ENCODE measurements at places on chromosomes 5 and 9. TPM values are rescaled to one million over a fixed set of nuclear protein-coding genes. Genes with fewer than 3 reads are reported as not detected.
A peak's percentile ranks its signal among the peaks of the same experiment; 100 is the strongest.

PRKACG gene
- total RNA-seq = not detected

SVEP1 gene
- total RNA-seq = 62.6 TPM

DNA sequence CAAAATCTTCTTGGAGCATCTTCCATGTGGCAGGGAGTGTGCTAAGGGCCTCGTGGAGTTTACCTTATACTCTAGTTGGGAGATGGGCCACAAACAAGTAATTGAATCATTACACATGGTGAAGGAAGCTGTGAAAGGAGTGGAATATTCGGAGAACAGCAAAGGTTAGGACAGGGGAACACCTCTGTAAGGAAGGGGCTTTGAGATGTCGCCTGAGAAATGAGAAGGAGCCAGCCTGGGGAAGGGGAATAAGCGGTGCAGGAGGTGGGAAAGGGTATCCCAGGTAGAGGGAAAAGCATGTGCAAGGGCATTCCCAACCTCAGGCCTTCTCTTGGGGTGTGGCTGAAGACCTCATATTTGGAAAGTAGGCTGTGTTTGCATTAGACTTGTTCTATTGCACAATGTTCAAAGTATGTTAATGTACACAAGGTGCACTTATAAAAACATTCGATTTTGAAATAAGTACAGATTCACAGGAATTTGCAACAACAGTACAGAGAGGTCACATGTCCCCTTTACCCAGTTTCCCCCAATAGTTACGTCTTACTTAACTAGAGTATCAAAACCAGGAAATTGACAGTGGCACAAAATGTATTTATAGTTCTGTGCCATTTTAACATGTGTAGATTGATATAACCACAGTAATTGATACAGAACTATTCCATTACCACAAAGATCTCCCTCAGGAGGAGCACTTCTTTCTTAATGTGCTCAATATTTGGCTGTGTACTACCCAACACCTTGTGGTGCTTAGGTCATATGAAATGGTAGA lies 2.4 kb upstream of the STOM start:
- DNase-seq = no peak

DNA sequence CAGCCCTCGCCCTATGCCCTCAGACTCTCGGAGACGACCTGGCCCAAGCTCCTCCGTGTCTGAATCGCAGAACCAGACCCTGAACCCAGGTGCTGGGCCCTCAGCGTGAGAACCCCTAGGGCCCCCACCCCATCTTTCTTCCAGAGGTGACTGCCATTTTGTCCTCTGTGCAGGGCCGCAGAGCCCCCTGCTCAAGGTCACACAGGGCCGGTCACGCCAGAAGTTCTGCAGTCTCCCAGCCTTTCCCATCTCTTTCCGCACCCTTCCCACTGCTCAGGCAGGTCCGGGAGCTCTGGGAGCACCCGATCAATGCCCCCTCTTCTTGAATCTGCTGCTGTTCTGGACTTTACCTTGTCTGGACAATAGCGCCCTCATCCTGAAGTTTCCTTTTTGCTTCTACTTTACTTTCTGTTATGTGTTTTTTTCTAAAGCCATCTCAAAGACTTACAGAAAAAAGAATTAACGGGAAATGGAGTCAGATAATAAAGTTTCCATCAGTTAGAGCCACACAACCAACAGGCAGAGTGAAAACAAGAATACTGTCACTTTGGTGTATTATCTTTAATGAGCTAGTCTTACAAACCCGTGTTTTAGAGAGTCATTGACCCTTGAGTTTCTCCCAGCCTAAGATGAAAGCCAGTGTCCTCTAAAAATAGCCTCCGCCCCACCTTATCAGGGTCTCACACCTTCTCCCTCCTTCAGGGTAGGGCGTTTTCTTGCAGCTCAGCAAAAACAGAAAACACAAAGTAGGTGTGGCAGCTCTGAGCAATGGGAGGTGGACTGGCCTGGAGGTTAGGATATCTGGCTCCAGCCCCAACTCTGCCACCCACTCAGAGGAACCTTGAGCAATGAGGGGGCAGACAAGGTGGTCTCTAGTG lies 1.8 kb downstream of the TMOD1 start:
- DNase-seq = no peak

DNA sequence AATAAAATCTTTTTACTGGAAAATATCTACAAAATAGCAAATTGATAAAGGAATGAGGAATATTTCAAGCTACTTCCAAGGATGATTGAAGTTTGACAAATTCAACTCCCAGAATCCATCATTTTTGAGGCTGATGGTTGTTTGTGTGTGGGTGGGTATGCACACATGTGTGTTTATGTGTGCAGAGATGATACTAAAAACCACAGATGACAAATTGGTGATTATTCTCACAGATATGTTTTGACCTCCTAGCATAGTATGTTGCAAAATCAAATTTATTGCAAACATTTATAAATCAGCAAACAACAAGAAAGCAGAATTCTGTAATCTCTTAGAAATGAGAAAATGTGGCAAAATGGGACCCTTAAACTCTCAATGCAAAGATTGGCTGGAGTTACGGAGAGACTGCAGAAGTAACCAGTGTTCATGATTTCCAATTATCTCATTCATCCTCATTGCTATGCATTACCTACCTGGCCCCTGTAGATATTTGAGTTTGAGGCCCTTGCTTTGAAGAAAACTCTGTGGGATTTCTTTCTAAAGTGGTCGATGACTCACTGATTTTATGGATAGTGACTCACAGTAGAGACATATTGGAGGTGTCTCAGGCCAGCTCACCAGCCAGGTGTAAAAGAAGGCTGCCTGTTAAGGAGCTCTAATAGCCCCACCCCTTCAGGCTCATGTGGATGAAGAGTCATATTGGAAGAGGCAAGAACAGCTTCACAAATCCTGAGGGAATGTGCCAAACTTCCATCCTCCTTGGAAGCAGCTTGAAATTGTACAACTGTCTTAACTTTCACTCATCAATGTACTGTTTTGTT lies 44.6 kb upstream of the TMC1 start:
- peak; percentile 22 for DNase-seq

DNA sequence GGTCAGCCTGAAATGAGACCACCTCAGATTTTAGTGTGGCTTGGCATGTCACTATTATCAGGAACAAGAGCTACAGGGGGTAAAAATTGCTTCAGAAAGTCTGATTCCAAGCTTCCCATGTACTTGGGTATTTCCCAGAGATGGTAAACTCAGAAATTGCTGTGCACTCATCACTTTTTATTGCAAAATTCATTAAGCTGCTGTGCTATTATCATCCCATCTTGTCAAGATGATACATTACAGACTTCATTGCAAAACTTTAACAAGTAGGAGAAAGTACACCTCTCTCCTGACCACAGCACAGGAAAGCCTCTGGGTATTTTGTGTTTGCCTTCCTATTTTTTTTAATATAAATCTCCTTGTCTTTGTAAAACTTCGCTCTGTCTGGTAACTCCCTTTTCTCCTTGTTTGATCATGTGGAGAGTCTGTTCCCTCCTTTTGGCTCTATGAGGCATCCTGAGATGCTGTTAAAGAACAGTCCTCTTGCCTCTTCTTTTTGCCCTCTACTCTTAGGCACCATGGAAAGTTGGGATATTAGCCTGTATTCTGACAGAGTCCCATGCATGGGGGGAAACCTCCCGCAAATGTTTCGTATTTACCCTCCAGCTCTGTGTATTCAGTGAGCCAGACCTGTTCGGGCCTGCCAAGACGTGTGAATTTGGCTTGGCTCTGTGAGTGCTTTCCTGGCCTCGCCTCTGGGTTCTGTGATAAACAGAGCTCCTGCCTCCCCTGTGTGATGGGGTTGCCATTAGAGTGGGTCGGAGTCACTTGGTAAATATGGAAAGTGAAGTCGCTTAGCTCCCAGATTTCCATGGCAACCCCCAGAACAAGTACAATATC lies 260.7 kb downstream of the NR3C1 start:
- peak; percentile 63 for DNase-seq

DNA sequence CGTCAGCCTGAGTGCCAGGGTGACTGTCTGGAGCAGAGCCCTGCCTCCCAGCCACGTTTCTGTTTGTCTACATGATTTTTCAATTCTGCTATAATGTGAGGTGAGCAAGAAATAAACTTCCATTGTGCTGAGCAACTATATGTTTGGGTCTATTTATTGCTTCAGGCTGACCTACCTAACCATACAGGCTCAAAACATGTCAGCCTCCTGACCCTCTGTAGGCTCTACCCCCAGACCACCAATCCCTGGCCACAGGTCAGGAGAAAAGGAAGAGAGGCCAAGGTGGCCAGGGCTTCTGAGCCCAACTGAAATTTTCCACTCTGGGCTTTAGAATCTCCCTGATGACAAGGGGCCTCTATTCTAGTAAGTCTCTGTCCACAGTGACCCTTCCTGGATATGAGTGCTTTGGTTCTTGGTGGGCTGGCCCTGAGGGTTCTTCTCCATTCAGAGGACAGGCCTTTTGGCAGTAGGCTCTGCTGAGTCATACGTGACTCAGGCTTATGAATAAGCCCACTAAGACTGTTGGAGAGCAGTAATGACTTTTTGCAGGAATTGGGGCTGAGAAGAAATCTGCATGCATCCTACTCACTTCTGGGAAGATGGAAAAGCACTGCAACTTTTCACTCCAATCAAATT lies 117.2 kb upstream of the TBCA start:
- no peak for DNase-seq

- no peak for DNase-seq
These were observed 16.9 kb upstream of the FER start for GRCh38 chr5:108730617-108731340.

DNA sequence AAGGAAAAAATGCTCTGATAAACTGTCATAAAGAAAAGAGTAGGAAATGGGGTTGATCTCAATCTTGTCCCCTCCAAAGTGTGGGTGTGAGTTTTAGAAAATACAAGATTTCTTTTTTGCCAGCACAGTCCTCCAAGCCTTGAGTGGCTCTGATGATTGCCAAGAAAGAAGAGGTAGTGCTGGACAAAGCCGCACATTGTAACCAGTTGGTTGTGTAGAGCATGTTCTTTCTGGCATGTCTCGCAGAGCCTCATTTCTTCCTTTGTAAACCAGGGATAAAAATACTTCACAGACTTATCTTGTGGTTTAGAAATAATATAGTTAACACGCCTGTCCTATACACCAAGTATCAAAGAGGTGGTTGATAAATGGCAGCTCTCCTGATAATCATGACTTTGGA lies 30.4 kb downstream of the PRLR start:
- DNase-seq = no peak

- no peak for DNase-seq
These were observed 4.9 kb downstream of the ADAM19 start for GRCh38 chr5:157570531-157571200.

GRCh38 chr9:130824643-130825350 lies 10.3 kb upstream of the ABL1 start:
- DNase-seq = peak; percentile 64

DNA sequence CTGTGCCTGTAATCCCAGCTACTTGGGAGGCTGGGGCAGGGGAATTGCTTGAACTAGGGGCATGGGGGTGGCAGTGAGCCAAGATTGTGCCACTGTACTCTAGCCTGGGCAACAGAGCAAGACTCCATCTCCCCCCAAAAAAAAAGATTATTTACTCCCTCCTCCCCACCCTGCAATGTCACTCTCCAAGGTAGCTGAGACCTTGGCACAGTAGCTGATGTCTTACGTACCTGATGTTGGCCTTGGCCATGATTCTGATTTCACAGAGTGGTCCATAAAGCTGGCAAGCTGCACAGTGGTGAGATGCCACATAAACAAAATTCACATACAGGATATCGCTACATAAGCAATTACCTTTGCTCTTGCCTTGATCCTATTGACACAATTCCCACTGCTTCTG lies 108.5 kb downstream of the CAVIN4 start:
- DNase-seq = no peak

DNA sequence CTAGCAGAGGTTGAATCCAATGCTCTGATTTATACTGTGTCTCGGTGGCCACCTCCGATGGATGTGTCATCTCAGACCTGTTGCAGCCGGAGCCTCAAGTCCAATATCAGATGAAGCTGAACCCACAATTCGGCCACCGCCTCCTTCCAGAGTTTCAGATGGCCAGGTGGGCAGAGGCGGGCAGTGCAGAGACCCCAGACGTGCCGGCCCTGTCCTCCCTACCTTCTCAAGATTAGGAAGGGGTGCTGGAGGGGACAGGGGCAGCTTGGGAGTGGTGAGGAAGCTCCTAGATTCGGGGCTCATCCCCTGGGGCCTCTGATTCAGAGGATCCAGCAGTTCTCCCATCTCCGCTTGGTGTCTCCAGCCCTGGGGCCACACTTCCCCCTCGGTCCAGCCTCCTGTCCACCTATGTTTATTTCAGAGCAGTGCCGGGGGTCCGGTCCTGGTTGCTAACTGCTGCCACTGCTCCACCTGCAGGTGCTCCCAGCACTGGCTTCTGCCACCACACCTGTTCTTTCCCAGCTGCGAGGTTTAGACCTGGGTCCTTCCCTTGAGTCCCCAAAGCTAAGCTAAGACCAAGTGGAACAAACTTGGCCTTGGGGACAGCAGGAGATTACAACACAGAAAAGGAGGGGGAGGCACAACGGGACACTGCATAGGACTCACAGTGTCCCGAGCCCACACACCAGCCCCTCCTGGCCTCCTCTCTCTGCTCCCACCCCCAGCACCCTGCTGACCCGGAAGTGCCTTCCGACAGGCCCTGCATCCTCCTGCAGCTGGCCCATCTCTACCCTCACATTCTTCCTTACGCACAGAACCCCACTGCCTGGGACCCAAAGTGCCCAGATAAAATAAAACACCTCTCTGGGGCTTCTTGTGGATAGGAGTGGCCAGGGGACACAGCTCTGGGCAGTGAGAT lies 81.6 kb downstream of the NTNG2 start:
- no peak for DNase-seq
